ENCODE measurements at places on chromosomes 6 and 20. TPM values are rescaled to one million over a fixed set of nuclear protein-coding genes. Genes with fewer than 3 reads are reported as not detected.
A peak's percentile ranks its signal among the peaks of the same experiment; 100 is the strongest.

GRCh38 chr6:51495096-51495495, 592.3 kb downstream of the PKHD1 start:
- no peak overlapping the region for H3K4me3 ChIP-seq
- no peak overlapping the region for H3K27ac ChIP-seq
- no peak for DNase-seq
- no peaks in the 10 kb centered on the region for H3K27me3 ChIP-seq

GRCh38 chr6:397604-398003, 6.1 kb downstream of the IRF4 start:
- H3K4me3 ChIP-seq, result peak overlapping the region; percentile 9
- H3K36me3 ChIP-seq, result peaks cover 85% of the 10 kb centered on the region
- H3K4me1 ChIP-seq, result peaks cover 80% of the 10 kb centered on the region

GRCh38 chr6:396126-396520, 4.6 kb downstream of the IRF4 start:
- H3K4me3 ChIP-seq, result peak overlapping the region; percentile 91
- H3K27ac ChIP-seq, result peak overlapping the region; percentile 54
- no peaks in the 10 kb centered on the region for H3K27me3 ChIP-seq
- DNase-seq, result no peak
- peaks cover 66% of the 10 kb centered on the region for H3K4me1 ChIP-seq
- H3K36me3 ChIP-seq, result peaks cover 74% of the 10 kb centered on the region

DNA sequence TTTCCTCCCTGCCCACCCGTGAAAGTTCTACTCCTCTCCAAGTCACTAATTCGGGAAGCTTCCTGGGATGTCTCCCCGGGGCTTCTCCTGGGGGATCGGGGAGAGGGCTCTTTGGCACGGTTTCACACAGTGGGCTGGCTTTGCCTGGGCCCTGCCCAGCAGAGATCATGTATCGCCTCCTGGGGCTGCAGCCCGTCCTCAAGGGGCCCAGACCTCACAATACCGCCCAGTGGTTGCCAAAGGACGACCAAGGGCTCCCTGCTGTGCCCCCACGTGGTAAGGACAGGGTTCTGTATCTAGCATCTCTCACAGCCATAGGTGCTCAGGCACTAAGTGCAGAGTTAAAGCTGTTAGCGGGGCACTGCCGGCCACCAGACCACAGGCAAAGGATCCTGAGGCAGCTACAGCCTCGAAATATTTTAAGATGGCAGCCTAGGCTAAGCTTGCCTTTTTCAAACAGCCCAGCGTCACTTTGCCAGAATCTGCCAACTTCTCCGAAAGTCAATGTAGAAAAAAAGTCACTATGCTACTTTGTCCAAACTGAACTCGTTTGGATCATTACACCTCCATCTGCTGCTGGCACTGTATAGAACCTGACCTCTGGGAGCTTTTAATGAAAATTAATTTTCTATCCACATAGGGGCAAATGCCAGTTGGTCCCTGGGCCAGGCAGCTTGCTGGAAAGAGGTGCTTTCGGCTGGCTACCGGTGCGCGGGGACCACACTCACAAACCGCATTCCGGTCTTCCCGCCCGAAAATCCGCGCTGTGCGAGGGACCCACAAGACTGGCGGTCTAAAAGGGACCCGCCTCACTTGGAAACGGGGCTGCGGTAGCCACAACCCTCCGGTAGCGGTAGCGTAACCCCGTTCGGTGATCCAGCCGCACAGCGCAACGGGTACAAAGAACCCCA, 1.3 kb upstream of the NNAT start:
- H3K27me3 ChIP-seq, result peaks cover 5% of the 10 kb centered on the region
- H3K4me3 ChIP-seq, result no peak overlapping the region
- H3K4me1 ChIP-seq, result peaks cover 25% of the 10 kb centered on the region

- no peaks in the 10 kb centered on the region for H3K36me3 ChIP-seq
- DNase-seq, result no peak
- peaks cover 20% of the 10 kb centered on the region for H3K27me3 ChIP-seq
- no peak overlapping the region for H3K4me3 ChIP-seq
Observed at GRCh38 chr20:39107741-39108140, 145.6 kb downstream of the DHX35 start.

GRCh38 chr6:77205936-77206335, 257.4 kb downstream of the HTR1B start:
- H3K4me1 ChIP-seq, result no peaks in the 10 kb centered on the region
- H3K4me3 ChIP-seq, result no peak overlapping the region
- H3K36me3 ChIP-seq, result no peaks in the 10 kb centered on the region
- no peaks in the 10 kb centered on the region for H3K27me3 ChIP-seq
- H3K27ac ChIP-seq, result no peak overlapping the region

GRCh38 chr6:72416744-72417465, 205.0 kb upstream of the KCNQ5 start:
- no peak for DNase-seq
- H3K4me1 ChIP-seq, result no peaks in the 10 kb centered on the region
- H3K27ac ChIP-seq, result no peak overlapping the region
- H3K4me3 ChIP-seq, result no peak overlapping the region
- H3K36me3 ChIP-seq, result no peaks in the 10 kb centered on the region

DNA sequence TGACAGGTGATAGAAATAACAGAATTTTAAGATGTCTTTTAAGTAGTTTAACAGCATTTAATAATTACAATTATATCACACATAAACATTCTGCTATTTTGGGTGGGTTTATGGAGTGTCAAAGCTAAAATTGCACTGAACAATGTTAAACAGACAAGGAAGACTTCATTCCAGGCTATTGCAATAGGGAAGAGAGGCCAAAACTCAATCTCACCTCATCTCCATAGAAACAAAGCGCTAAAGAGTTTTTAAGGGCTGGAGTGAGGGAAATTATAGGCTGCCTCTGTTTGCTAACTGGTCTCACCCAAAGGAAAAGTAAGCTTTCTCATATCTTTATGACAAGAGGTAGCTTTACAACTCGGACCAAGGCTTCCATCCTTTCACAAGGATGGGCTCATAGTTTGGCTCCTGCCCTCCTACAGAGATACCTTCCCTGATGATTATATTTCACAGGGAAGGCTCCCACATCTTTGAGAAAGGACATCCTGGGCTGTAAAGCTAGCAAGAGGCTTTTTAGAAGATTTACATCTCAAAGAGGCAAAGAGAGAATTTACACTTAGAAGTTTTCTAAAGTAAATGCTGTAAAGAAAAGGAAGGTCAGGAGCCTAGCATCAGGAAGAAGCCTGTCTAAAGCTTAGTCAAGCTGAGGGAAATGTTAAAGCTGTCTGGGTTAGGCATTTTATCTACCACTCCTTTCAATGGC, 350.2 kb upstream of the IMPG1 start:
- H3K27me3 ChIP-seq, result no peaks in the 10 kb centered on the region
- no peaks in the 10 kb centered on the region for H3K4me1 ChIP-seq
- no peak overlapping the region for H3K4me3 ChIP-seq
- H3K36me3 ChIP-seq, result no peaks in the 10 kb centered on the region

DNA sequence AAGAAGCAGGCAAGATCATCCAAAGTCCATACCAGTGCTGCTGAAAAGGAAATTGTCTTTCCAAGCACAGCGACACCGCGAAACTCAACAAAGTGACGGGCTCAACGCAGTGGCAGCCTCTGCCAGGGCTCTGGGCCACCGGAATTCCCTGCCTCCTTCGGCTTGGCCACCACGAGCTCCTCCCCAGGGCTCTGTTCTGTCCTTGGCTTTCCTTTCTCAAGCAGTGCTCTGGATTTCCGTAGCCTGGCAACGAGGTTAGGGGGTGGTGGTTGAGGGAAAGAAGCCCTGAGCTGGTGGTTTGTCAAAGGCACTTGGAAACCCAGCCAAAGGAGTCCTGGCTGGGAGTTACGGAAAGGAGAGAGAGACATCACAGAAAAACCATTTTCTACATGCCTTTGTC, 31.2 kb downstream of the PRR18 start:
- H3K4me1 ChIP-seq, result peaks cover 8% of the 10 kb centered on the region
- H3K4me3 ChIP-seq, result no peak overlapping the region
- no peaks in the 10 kb centered on the region for H3K36me3 ChIP-seq

DNA sequence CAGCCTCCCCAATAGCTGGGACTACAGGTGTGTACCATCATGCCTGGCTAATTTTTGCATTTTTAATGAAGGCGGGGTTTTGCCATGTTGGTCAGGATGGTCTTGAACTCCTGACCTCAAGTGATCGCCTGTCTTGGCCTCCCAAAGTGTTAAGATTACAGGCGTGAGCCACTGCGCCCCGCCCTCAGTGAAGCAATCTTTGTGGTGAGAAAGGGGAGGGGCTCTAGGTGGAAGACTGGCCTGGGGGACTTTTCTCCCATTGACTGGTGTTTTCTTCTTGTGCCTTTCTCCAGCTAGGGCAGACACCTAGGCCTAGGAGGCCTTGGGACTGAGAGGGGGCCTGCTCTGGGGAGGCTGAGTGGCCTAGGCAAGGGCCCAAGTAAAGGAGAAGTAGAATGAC, 84.1 kb downstream of the DNAAF9 start:
- H3K4me3 ChIP-seq, result no peak overlapping the region
- peak overlapping the region; percentile 50 for H3K27ac ChIP-seq
- H3K27me3 ChIP-seq, result no peaks in the 10 kb centered on the region
- H3K4me1 ChIP-seq, result peaks cover 19% of the 10 kb centered on the region
- no peak for DNase-seq
- no peaks in the 10 kb centered on the region for H3K36me3 ChIP-seq

- H3K27me3 ChIP-seq, result no peaks in the 10 kb centered on the region
- no peak for DNase-seq
- no peaks in the 10 kb centered on the region for H3K4me1 ChIP-seq
- H3K4me3 ChIP-seq, result no peak overlapping the region
Observed at GRCh38 chr6:4124351-4124750, 11.0 kb downstream of the ECI2 start.

- H3K27me3 ChIP-seq, result peaks cover 2% of the 10 kb centered on the region
- H3K4me1 ChIP-seq, result peaks cover 52% of the 10 kb centered on the region
- H3K36me3 ChIP-seq, result peaks cover 23% of the 10 kb centered on the region
Observed at GRCh38 chr6:45678285-45678607, 300.5 kb upstream of the SUPT3H start.

GRCh38 chr20:53735536-53736050, 142.0 kb upstream of the ZNF217 start:
- no peak for DNase-seq
- H3K27me3 ChIP-seq, result no peaks in the 10 kb centered on the region
- peaks cover 53% of the 10 kb centered on the region for H3K4me1 ChIP-seq
- H3K4me3 ChIP-seq, result no peak overlapping the region
- no peak overlapping the region for H3K27ac ChIP-seq

- H3K36me3 ChIP-seq, result peaks cover 86% of the 10 kb centered on the region
- peak overlapping the region; percentile 68 for H3K27ac ChIP-seq
- H3K4me3 ChIP-seq, result peak overlapping the region; percentile 66
- H3K27me3 ChIP-seq, result no peaks in the 10 kb centered on the region
Observed at GRCh38 chr20:58906894-58907293, 54.4 kb downstream of the GNAS start.

DNA sequence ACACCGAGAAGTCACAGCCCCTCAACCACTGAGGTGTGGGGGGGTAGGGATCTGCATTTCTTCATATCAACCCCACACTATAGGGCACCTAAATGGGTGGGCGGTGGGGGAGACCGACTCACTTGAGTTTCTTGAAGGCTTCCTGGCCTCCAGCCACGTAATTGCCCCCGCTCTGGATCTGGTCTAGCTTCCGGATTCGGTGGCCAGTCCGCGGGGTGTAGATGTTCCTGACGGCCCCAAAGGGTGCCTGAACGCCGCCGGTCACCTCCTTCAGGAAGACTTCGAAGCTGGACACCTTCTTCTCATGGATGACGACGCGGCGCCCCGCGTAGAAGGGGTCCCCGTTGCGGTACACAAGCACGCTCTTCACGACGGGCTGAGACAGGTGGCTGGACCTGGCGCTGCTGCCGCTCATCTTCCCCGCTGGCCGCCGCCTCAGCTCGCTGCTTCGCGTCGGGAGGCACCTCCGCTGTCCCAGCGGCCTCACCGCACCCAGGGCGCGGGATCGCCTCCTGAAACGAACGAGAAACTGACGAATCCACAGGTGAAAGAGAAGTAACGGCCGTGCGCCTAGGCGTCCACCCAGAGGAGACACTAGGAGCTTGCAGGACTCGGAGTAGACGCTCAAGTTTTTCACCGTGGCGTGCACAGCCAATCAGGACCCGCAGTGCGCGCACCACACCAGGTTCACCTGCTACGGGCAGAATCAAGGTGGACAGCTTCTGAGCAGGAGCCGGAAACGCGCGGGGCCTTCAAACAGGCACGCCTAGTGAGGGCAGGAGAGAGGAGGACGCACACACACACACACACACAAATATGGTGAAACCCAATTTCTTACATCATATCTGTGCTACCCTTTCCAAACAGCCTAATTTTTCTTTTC, at the start of gene DCDC2:
Gene DCDC2, minus strand, starts transcription at position 724 of the 883 bp plus-strand sequence. Its CDS starts 309 bp downstream, at position 415.
- peaks cover 15% of the 10 kb centered on the region for H3K4me1 ChIP-seq
- peak; percentile 55 for DNase-seq
- no peak within 1 kb of the TSS for H3K27ac ChIP-seq
- no peaks in the 10 kb centered on the region for H3K36me3 ChIP-seq

- H3K4me1 ChIP-seq, result peaks cover 10% of the 10 kb centered on the region
- no peaks in the 10 kb centered on the region for H3K36me3 ChIP-seq
- DNase-seq, result no peak
Observed at GRCh38 chr6:137417396-137417795, 76.8 kb downstream of the OLIG3 start.

GRCh38 chr6:118263921-118264486, 284.1 kb upstream of the PLN start:
- H3K4me3 ChIP-seq, result no peak overlapping the region
- no peaks in the 10 kb centered on the region for H3K4me1 ChIP-seq

- no peak for DNase-seq
- H3K36me3 ChIP-seq, result peaks cover 30% of the 10 kb centered on the region
- H3K4me1 ChIP-seq, result peaks cover 5% of the 10 kb centered on the region
- H3K4me3 ChIP-seq, result no peak overlapping the region
- no peaks in the 10 kb centered on the region for H3K27me3 ChIP-seq
- H3K27ac ChIP-seq, result no peak overlapping the region
Observed at GRCh38 chr6:100845676-100846075, 35.5 kb downstream of the ASCC3 start.

- H3K27ac ChIP-seq, result no peak overlapping the region
- no peaks in the 10 kb centered on the region for H3K36me3 ChIP-seq
Observed at GRCh38 chr6:44624226-44624625, 236.7 kb downstream of the CDC5L start.

GRCh38 chr6:82521369-82521768, 157.8 kb downstream of the TPBG start:
- H3K4me3 ChIP-seq, result no peak overlapping the region
- no peak for DNase-seq
- no peaks in the 10 kb centered on the region for H3K27me3 ChIP-seq
- no peak overlapping the region for H3K27ac ChIP-seq
- H3K36me3 ChIP-seq, result no peaks in the 10 kb centered on the region
- no peaks in the 10 kb centered on the region for H3K4me1 ChIP-seq

GRCh38 chr6:14359438-14359837, 241.9 kb downstream of the CD83 start:
- no peak for DNase-seq
- H3K27me3 ChIP-seq, result peaks cover 2% of the 10 kb centered on the region
- H3K4me3 ChIP-seq, result no peak overlapping the region
- peaks cover 7% of the 10 kb centered on the region for H3K4me1 ChIP-seq
- peaks cover 4% of the 10 kb centered on the region for H3K36me3 ChIP-seq
- H3K27ac ChIP-seq, result no peak overlapping the region

CST5 gene
- not detected for total RNA-seq

BMP6 gene
- total RNA-seq, result not detected

OOEP gene
- 0.57 TPM for total RNA-seq

CLPSL1 gene
- total RNA-seq, result not detected

TSBP1 gene
- total RNA-seq, result not detected

GTSF1L gene
- total RNA-seq, result not detected

BMP7 gene
- total RNA-seq, result not detected

ARG1 gene
- total RNA-seq, result not detected

SEL1L2 gene
- total RNA-seq, result not detected

TINAG gene
- total RNA-seq, result not detected

TFEB gene
- 12.5 TPM for total RNA-seq

ZSCAN23 gene
- total RNA-seq, result 1.5 TPM
